ENCODE measurements at places on chromosomes 7 and 10.
A peak's percentile ranks its signal among the peaks of the same experiment; 100 is the strongest.

GRCh38 chr10:73867126-73867807, 7.1 kb downstream of the CAMK2G start:
- no peak for DNase-seq

DNA sequence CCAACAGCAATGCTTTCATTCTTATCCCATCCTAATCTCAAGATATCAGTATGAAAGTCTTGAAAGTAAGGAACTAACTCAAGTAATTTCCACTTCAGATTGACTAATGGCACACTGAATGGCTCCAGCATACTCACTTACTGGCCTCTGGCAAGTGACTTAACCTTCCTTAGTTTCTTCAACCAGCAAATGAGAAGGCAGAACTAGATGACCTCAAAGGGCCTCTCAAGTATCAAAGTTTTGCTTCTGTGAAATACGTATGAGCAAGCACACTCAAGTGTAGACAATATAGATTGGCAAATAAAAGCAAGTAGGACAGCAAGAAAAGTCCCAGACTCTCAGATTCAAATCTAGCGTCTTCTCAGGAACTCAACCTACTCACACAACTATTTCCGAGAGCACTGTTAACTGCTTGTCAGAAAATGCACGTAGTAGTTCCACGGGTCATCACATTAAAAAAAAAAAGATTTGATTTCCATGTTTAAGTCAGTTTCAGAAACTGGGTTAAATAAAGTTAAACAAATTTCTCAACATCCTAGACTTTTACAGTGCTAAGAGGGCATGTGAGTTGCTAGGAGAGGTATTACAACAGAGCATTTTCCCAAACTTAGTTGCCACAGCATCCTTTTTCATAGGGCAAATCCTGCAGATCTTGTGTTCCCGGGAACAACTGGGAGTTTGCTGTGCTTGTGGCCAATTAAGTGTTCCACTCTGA, 276.9 kb upstream of the KLF14 start:
- no peak for DNase-seq

- DNase-seq: no peak
Observed at GRCh38 chr10:94308866-94309265, 53.9 kb downstream of the NOC3L start.

DNA sequence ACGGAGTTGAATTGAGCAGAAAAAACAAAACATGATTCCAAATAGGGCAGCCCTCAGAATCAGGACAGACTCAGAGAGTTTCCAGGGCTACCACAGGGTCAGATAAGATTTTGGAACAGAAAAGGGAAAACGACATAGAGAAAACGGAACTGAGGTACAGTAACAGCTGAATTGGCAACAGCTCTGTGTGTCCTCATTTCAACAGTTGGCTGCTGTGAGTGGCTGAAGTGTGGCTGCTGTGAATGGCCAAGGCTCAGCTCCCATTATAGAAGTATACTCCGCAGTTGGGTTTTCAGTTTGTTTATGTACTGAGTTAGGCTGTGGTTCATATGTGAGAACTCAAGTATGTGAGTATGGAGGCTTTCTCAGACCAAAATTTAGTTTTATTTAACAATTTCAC, 32.0 kb downstream of the ANTXRL start:
- DNase-seq: no peak

DNA sequence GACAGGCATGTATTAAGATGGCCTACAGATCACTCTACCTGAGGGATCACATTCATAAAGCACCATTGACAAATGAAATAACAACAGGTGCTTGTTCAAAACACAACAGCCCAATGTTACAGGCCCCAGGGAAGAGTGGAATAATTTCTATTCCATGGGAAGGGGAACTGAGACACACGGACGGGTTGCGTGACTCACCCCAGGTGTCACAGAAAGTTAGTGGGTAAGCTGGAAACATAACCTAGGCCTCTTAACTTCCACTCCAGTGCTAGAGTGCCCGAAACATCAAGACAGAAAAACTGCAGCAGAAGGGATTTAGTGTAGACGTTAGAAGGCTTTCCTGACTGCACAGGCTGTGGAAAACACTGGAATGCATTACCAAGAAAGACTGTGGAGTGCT, 48.3 kb downstream of the SLC37A3 start:
- no peak for DNase-seq

DNA sequence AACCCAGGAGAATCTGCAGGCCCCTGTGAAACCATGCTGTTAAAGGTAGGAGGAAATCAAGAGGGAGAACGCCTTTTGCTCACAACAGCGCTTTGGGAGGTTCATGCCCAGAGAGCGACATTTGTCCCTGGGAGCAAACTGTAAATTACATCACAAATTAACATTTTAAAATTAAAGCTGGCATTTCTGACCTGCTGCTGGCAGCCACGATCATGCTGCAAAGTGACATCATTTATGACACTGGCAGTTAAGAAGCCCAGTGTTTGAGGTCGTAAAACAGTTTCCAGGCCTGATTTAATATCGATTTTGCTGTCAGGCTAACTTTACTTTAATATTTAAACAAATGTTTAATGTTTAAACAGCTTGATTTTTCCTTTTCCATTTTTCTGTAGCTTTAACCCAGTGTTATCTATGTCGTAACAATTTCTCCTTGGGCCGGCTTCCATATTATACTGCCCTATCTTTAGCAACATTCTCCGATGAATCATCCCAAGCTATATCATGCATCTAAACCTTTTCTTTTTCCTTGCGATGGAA, 86.5 kb upstream of the NPVF start:
- DNase-seq: peak; percentile 73

- no peak for DNase-seq
Observed at GRCh38 chr10:128779416-128779815, 653.2 kb upstream of the MKI67 start.

DNA sequence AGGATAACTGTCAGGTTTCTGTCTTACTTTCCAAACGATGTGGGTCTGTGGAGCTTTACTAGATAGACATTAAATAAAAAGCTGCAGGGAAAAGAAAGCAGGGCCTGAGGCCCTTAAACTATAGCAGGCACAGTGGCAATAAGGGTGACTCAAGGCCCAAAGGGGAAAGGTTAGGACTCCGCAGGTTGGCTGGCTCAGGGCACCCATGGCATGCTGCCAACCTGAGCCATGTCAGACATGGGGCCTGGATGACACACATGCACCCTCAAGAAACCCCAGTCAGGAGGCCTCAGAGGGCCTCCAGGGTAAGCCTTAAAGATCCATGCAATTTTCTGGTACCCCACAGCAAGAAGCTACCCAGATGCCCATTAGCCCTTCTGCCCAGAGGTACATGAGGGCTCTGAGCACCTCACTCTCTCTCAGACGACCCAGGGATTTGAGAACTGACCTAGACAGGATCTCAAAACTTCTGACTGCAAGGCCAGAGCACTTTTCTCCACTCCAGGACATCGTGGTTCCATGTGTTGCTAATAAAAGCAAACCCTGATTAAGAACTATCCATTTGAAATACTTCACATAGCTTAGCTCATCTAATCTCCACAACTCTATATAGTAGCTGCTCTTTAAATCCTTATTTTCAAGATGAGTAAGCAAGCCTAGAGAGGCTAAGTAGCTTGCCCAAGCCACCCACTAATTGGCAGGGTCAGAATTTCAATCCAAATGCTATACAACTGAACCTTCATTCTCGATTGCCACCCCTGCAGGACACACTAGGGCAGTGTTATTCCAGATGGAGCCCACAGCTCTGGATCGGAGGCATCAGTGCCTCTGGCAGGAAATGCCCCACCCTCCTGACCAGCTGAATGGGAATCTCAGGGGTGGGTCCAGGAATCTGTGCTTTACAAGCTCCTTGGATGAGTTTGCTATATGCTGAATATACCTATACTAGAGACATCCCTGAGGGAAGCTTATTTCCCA, 132.5 kb upstream of the EFCAB10 start:
- no peak for DNase-seq

DNA sequence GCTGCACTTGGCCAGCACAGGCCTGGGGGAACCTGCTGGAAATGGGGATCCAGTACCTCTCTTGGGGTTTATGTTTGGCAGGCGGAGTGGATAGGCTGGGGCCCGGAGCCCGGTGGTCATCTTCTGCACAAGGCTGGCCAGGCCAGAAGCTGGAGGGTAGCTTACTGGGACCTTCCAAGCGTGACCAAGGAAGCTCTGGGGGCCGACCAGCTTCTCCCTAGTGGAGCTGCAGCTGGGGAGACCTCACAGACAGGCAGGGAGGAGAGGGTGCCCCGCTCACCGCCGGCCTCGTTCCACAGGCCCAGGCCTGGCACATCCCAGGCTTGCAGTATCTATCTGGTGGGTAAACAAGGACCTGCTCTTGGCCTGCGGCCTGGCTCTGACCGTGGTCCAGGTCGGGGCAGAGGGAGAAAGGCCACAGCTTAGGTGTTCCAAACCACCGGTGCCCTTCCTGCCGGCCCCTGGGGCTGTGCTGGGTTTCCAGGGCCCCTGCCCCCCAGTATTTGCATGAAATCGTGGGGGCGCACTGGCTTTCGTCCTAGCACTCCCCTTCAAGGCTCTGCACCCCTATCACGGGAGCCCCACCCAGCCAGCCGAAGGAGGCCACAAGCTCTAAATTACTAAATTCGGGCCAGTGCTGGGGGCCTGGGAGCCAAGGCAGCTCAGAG, 1.5 kb upstream of the ELFN1 start:
- DNase-seq: no peak

GRCh38 chr7:85512790-85513189, 325.9 kb upstream of the SEMA3D start:
- DNase-seq: no peak

DNA sequence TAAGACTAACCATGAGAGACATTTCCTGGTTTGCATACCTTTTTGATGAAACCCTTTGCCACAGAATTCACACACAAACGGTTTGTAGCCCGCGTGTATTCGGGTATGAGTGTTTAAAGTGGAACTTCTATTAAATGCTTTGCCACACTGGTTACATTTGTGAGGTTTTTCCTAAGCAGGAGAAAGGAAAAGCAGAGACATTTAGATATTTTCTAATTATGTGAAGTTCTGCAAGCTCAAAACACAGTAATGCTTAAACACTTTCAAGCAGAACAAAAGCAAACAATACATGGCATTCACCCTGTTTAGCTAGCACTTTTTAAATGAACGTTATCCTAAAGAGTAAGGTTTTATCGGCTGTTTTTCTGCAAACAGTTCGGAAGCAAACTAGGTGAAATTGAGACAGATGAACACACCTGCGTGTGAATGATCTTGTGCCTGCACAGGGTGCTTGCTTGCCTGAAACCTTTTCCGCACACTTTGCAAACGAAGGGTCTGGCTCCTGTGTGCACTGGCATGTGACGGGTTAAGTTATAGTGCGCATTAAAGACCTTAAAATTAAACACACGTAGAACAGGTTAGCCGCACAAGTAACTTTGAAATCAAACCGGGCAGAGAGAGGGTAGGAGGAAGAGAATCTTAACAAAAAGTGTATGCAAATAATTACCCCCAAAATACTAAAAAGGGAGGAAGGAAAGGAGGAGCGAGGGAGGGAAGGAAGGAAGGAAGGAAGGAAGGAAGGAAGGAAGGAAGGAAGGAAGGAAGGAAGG, 1.6 kb downstream of the FEZF1 start:
- no peak for DNase-seq

DNA sequence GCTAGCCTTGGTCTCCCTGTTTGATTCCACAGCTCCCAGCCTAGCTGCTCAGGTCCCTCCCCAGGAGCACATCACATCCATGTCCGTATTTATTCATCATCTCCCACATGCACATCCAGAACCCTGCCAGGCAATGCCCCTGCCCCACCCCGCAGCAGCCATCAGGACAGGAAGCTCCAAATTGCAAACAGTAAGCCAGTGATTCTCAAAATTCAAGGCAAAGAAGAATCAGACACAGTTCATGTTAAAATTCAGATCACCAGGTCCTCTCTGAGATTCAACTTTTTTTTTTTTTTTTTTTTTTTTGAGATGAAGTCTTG, 17.7 kb downstream of the LRRC20 start:
- no peak for DNase-seq

DNA sequence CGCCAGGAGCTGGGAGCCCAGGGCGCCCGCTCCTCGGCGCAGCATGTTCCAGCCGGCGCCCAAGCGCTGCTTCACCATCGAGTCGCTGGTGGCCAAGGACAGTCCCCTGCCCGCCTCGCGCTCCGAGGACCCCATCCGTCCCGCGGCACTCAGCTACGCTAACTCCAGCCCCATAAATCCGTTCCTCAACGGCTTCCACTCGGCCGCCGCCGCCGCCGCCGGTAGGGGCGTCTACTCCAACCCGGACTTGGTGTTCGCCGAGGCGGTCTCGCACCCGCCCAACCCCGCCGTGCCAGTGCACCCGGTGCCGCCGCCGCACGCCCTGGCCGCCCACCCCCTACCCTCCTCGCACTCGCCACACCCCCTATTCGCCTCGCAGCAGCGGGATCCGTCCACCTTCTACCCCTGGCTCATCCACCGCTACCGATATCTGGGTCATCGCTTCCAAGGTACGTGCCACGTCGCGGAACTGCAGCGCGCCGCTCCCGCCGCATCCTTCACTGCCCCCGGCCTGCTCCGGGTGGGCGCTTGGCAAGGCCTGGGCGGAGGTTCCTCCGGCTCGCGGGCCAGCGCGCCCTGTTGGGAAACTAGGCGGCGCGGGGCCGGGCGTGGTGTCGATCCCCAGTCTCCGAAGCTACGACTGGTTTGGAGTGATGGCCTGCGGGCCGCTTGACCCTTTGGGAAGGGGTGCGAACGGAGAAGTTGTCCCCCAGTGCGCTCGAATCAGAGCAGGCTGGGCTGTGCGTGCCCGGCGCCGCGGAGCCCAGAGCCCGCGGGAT, 868 bp downstream of the EMX2 start:
- no peak for DNase-seq

Measured in body of pancreas (tissue), 4 donors.